ENCODE measurements at places on chromosomes 7 and 10.

- no peak for DNase-seq
These were observed 742.3 kb downstream of the TNS3 start for GRCh38 chr7:46839651-46840050.

DNA sequence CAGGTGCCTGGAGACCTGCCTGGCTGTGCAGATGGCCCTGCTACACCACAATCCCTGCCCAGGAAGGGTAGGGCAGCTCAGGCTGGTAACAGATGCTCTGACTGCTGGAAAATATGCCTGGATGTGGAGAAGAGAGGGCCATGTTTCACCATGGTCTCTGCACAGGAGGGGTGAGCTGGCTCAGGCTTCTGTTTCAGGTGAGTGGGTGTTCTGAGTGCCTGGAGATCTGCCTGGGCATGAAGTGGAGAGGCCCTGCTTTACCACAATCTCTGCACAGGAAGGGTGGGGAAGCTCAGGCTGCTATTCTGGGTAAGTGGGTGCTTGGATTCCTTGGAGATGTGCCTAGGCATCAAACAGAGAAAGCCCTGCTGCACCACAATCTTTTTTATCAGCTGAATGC lies 350.1 kb downstream of the KIF20B start:
- no peak for DNase-seq

DNA sequence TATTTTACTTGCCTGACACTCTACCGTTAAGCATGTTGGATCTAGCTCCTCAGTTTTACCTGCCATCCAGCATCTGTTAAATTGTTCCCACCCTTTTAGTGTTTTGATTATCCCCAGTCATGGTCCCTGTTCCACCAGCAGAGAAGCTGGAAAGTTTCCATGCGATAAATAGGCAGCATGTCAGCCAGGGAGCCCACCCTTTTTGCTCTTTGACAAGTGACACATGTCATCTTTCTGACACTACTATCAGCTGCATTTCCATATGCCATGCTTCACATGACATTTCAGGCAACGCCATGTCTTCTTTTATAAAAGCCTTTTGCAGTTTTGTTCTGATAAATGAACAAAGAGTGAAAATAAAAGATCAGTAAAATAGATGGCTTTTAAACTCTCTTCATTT lies 310.8 kb downstream of the MAGI2 start:
- DNase-seq, result no peak

DNA sequence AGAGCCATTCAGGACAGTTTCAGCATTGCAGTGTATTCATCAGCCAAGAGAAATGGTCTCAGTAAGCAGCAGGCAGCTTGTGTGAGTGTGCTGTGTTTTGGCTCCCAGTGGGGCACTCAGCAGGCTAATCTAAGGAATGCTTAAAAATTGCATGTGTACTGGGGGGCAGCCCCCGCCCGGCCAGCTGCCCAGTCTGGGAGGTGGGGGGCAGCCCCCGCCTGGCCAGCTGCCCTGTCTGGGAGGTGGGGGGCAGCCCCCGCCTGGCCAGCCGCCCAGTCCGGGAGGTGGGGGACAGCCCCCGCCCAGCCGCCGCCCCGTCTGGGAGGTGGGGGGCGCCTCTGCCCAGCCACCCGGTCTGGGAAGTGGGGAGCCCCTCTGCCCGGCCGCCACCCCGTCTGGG lies 116.2 kb downstream of the GRID1 start:
- DNase-seq, result no peak

GRCh38 chr10:110503528-110504110 lies 5.9 kb downstream of the DUSP5 start:
- DNase-seq, result no peak

GRCh38 chr10:124643330-124644009 lies 100.7 kb downstream of the FAM53B start:
- DNase-seq, result no peak

- DNase-seq, result no peak
These were observed 137.4 kb upstream of the SEMA3D start for GRCh38 chr7:85324145-85324799.

DNA sequence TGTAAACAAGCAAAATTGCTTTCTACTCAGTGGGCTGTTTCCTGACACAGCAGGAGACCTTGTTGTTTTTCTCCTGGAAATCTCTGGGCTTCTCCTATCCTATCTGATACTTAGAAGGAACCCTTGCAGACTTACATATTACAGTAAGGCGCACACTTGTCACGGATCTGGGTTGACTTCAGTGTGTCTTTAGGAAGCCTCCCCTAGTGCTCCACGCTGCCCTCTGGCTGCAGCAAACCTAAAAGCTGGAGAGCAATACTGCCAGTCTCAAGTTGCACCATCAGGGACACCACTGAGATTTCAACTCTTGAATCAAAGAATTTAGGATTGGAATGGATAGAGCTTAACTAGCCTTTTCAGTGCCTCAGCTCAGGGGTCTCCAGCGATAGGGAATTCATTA lies 495.3 kb downstream of the LRMDA start:
- DNase-seq, result no peak

GRCh38 chr10:96641396-96642295 lies 54.8 kb upstream of the TM9SF3 start:
- no peak for DNase-seq

DNA sequence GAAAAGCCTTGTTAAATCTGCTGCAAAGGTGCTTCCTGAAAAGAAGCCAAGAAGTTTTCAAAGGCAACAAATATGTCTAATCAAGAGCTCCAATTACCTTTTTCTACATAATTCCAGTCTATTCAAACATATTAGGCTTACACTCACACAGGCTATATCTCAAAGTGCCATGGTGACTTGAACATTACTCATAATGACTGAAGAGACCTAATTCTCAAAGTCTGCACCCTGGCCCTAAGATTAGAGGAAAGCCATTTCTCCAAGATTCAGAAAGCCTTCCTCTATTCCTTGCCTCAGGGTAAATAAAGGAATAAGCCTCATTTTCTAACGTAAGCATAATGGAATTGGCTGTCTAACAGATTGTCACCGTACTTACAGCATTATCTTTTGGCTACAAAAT lies 78.3 kb upstream of the THSD7A start:
- DNase-seq, result no peak

- peak; percentile 66 for DNase-seq
These were observed 20.7 kb upstream of the ZMIZ1 start for GRCh38 chr10:79047875-79048638.

GRCh38 chr10:13316635-13317311 lies 16.9 kb upstream of the PHYH start:
- DNase-seq, result no peak

DNA sequence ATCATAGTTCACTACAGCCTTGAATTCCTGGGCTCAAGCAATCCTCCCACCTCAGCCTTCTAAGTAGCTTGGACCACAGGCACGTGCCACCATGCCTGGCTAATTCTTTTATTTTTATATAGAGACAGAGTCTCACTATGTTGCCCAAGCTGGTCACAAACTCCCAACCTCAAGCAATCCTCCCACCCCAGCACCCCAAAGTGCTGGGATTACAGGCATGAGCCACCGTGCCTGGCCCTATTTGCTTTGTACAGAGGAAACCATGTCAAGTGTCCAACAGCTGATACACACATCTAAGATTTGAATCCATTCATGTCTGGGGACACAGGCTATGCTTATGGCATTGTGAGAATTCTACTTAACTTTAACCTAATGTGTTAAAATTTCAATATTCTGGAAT lies 29.9 kb upstream of the MPP7 start:
- peak; percentile 41 for DNase-seq

- peak; percentile 30 for DNase-seq
These were observed 527 bp upstream of the HERPUD2 start for GRCh38 chr7:35695473-35695850.

- DNase-seq, result no peak
These were observed 95.7 kb downstream of the BUB3 start for GRCh38 chr10:123249894-123250293.

DNA sequence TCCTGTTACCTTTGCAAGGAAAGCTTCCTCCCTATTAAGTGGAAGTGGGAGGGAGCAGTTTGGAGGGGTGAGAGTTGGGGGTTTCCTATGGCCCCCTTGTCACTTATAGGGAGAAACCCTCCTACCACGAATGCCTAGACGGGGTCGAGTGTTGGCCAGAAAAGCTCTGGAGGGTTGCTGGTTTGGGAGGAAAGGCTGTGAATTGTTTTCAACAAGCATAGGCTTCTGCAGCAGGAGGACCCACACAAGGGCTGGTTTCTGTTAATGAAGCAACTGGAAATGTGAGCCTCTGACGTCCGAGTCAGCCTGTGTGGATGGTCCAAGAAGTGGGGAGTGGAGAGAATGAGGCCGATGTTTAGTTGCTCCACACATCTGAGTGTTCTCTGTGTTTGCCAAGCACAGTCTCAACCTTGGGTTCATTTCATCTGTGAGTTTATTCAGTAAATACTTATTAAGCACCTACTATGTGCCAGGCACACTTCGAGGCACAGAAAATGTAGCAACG lies 37.3 kb upstream of the LEP start:
- DNase-seq, result no peak

GRCh38 chr7:2099048-2099957 lies 133.4 kb downstream of the MAD1L1 start:
- DNase-seq, result no peak

GRCh38 chr7:101913247-101913721 lies 95.9 kb downstream of the CUX1 start:
- no peak for DNase-seq

Measured in CD4-positive, alpha-beta T cell treated with Interleukin-10 for 1 hour (primary cell).